ENCODE measurements at places on chromosomes 11 and 22.

DNA sequence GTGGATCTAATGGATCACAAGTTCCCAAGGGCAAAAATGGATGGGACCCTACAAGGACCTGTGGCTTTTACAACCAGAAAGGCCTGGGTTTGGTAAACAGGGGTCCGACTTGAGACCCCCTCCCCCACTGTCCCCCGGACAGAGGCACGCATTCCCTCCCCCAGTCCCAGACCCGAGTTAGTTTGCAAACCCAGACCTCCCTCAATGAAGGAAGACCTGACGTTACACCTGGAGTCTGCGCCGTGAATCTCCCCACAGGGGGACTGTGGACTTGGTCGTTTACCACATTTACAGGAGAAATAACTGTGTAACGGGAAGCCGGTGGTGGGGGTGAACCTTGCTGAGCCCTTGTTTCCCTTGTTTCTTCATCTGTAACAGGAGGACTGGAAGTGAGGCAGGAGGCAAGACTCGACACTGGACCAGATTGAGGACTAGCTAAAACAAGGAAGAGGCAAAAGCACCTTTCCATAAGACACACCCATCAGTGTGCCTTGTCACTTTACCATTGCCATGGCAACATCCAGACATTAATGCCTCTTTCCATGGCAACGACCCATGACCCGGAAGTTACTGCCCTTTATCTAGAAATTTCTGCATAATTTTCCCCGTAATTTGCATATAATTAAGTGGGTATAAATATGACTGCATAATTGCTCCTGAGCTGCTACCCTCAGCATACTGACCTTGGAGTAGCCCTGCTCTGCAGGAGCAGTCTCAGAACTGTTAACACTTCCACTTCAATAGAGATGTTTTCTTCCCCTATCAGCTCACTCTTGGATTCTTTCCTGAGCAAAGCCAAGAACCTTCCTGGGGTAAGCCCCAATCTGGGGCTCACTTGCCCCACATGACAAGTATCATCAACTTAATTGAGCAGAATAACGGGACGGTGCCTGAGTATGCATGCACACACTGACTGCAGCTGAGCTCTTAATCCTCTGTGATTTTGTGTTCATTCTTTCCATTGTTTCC lies 25.4 kb downstream of the PDGFB start:
- no peak for DNase-seq

DNA sequence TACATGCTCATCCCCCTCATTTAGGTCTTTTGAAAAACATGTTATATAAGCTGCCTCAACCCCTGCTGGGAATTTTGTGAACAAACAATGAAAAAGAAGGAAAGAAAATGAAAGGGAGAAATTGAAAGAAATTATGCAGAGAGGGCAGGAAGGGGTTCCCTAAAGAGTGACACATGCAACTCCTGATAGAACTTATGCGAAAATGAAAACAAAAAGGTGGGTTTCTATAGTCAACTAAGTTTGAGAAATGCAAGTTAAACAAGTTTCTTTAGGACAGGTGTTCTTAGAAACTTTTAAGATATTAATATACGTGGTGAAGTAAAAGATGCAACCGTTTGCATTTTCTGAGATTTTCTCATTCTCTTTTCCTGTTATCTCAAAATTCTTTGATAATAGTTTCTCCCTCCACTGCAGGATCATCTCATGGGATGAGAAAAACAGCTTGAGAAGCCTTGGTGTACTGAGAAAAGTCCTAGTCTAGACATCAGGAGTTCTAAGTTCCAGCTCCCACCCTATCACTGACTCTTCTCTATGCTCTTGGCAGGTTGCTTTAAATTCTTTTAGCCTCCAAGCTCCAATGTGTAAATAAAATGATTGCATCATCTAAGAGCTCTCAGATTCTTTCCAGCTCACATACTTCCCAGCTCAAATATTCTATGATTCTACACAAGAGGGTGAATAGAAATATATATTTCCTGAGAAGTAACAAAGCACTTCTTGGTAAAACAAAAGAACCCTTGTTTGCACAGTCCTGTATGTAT lies 109.2 kb downstream of the FAM76B start:
- DNase-seq = no peak

GRCh38 chr11:76567261-76567660 lies 103.3 kb downstream of the LRRC32 start:
- DNase-seq = no peak

DNA sequence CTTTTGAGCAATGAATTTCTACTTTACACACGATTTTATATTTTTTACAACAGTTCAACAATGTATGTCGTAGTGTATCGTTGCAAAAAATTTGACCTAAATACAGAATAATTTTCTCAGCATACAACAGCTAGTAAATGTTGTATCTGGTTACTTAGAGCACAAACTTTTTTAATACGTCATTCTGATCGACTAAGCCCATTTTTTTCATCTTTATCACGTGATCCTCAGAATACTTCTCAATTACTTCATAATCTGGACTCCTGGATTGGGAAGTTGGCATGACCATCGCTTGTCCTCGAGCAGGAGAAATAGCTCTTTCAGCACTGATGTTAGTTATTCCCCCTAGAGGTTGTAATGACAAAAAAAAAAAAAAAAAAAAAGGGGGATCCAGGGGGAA lies 16.6 kb downstream of the OR51L1 start:
- DNase-seq = no peak

DNA sequence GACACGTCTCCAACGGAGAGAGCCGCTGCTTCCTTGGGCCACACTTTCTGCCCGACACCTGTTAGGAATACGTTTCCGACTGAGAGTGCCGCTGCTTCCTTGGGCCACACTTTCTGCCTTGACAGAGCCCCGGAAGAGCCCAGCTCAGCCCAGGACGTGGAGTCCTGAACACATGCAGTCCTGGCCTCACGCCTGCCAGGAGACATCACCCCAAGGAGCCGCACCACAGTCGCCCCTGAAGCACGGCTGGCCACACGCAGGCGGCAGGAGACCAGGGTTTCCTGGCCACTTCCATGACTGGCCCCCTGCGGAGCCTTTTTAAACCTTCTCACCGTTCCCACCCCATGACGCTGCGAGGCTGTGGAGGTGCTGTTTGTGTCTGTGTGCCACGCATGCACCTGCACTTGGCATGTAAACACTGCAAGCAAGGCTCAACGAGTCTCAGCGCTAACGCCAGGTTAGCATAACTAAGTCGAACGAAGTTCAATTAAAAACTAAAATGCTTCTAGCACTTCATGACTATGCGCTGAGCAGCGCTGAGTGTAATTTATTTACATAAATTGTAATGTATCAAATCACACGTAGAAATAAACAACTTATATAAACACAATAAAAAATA lies 8.8 kb downstream of the TOLLIP start:
- no peak for DNase-seq

DNA sequence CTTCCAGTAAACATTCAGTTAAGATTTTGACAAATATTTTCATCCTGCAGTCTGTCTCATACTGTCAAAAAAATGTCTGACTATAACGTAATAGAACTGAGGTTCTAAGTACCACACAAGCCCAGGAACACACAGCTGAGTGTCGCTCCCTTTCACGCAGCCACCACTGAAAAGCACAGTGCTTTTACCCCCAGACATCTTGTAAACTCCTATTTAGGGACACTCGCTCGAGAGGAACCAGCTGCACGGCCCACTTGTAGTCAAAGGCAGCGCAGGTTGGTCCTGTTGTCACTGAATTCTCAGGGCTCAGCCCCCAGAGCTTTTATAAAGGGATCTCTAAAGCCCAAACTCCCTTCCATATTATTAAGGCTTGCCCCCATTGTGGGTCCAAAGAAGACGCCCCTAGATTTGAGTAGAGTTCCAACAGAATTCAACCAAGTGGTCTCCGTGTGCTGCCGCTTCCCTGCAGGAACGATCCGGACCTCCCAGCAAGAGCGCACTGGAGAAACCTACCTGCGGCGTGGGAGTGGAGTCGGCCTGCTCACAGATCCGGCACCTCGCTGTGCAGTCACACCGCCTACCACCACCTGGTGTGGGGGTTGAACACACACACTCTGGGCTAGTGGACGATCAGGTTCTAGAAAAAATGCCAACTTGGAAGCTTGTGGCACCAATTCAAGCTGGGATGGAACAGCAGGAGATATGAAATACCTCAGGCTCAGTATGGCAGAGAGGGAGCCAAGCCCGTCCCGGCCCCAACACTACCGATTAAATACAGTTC lies 23.4 kb downstream of the ASPHD2 start:
- DNase-seq = no peak

DNA sequence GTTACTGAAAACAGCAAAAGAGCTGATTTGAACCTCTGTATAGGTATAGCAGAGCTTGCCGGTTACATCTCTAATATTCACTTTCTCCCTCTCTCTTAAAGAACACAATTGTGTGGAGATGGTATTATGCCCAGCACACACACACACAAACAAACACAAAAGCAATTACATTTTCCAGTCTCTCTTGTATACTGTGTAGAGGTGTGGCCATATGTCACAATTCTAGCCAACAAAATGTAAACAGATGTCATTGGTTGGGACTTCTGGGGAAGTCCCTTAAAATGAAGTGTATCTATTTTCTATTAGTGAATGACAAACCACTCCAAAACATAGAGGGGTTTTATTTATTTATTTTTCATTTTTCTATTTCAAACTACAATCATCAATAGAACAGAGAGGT lies 12.8 kb downstream of the KCTD14 start:
- no peak for DNase-seq

GRCh38 chr11:72685560-72686480 lies 11.6 kb upstream of the PDE2A start:
- no peak for DNase-seq

DNA sequence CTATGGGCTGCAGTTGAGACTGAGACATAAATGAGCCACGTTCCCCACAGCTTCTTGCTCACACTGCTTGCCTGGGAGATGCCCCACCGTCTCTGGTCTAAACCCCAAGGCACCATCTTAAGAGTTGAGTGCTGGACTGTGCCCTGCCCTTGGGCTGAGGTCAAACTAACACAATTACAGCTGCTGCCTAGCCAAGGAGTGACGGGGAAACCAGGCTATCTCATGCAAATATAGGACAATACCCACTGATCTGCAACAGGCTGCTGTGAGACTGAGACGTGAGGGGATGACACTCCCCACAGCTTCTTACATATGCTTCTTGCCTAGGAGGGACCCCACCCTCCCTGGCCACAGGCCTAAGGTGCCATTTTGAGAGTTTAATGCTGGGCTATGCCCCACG lies 7.8 kb upstream of the MS4A8 start:
- DNase-seq = no peak

- DNase-seq = no peak
Observed at GRCh38 chr11:38968951-38969350, 2370.9 kb upstream of the RAG2 start.

- no peak for DNase-seq
Observed at GRCh38 chr22:30262112-30262511, 4.5 kb downstream of the OSM start.

- no peak for DNase-seq
Observed at GRCh38 chr22:23767303-23767672, 484 bp downstream of the CHCHD10 start.

DNA sequence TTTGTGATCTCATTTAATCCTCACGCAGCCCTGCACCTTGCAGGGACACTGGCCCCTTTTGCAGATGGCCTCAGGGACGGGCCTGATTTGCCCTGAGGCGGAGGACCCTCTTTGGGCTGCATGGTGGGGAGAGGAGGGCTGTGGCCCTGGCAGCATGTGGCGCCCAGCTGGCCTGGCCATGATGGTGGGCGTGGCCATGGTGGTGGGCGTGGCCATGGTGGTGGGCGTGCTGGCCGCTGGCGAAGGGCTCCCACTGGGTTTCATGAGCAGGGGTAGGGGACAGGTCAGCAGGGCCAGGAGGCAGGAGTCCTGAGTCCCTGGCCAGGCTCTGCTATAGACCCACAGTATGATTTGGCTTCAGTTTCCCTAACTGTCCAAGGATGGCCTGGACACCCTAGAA lies 13.1 kb downstream of the WNT11 start:
- DNase-seq = no peak

DNA sequence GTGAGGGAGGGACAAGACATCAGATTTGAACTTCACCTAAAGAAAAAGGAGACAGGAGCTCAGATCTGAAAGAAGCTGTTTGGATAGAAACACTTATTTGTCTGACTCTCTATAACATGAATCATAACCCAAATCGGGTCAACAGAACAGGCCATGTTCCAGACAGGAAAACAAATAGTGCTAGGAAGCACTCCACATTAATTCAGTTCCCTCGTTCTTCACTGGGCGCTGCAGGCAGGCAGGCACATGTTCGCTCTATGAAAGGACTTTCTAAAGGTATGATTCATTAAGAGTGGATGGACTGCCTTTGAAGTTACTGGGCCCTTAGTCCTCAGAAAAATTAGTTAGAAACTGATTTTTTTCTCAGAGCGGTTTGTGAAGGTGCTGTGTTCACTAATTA lies 137.5 kb upstream of the TRPC6 start:
- no peak for DNase-seq

DNA sequence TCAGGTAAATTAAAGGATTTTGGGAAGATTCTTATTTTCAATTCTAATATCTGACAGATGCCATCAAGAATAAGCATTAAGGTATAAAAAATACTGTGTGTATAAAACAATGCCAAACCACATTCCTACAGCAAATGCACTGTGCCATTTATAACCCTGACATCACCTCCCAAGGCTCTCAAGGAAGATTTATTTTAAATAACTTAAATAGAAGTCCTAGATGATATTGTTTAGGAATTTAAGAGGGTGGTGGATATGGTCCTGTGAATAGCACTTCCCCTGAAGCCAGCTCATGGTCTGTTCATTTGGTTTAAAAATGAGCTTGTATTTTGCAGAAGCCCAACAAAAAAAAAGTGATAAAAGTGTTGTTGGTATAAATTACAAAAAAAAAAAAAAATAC lies 32.1 kb downstream of the PPIL2 start:
- DNase-seq = no peak

DNA sequence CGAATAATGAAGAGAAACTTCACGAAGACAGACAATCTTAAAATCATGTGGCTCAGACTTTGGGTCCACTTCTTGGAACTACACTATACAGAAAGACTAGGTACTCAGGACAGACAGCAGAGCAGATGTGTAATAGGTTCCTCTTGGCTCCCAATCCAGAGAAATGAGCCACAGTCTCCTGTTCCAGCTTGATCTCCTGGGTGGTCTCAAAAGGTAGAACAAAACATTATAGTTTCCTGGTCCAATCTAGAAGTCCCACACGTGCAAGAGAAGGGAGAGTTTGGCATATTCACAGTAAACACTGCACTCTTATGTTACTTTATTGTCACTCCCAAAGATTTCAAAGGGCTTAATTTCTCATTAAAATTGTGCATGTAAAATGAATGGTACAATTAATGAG lies 134.5 kb upstream of the FIBIN start:
- DNase-seq = no peak

DNA sequence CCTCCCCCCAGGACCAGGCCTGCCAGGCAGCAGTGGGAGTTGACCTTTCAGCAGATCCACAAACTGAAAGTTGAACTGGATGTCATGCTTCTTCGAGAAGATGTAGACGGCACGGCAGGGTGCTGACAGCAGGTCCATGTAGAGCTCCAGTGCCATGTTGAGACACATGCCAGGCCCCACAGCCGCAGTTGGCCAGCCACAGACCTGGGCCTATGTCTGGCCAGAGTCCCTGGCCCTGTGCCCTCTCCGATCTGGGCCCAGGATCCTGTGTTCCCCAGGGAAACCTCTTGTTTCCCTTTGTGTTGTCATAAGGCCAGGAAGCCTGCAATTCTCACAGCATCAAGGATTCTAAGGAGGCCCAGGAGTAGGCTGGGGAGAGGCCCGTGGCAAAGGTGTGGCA lies at the start of gene GSTT4:
Gene GSTT4, minus strand, starts transcription at position 253 of the 400 bp plus-strand sequence. Its CDS starts 97 bp downstream, at position 156.
- DNase-seq = no peak

All from stimulated activated CD4-positive, alpha-beta T cell treated with anti-CD3 and anti-CD28 coated beads, TNF-alpha, amount 100 ng/mL, for 24 hours (primary cell).